ENCODE measurements at places on chromosomes 13 and 19. TPM values are rescaled to one million over a fixed set of nuclear protein-coding genes. Genes with fewer than 3 reads are reported as not detected.

The SMAD9 gene
- 0.34 TPM for total RNA-seq

The VMAC gene
- 1.5 TPM for total RNA-seq

The ZNF709 gene
- 1.4 TPM for total RNA-seq

The CGB3 gene
- total RNA-seq: not detected

The C2CD4C gene
- 5.2 TPM for total RNA-seq

The BRME1 gene
- 0.68 TPM for total RNA-seq

DNA sequence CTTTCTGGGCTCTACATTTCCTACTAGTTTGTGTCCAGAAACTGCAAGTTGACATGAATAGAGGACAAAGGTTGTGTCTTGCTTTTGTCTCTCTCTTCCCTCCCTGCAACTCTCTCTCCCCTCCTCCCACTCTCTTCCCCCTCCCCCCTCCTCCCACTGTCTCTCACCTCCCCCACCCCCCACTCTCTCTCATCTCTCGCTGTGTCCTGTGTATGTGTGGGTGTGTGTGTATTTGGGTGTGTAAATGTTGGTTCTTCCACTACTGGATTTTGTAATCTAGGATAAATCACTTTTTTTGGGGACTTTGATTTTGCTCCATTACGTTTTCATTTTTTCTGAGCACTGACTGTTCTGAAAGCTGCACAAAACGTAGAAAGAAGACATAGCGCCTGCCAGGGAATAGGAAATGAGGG is 48.4 kb downstream of the AKAP11 start:
- no peak for DNase-seq

- no peak for DNase-seq
These were observed 95.0 kb downstream of the LIG4 start for GRCh38 chr13:108120302-108120701.

GRCh38 chr19:35766571-35767104 is 8.7 kb downstream of the PROSER3 start:
- DNase-seq: no peak

- DNase-seq: no peak
These were observed 2144.2 kb downstream of the PCDH9 start for GRCh38 chr13:65085977-65086376.

- DNase-seq: no peak
These were observed 208.5 kb upstream of the ZNF536 start for GRCh38 chr19:30163663-30164062.

DNA sequence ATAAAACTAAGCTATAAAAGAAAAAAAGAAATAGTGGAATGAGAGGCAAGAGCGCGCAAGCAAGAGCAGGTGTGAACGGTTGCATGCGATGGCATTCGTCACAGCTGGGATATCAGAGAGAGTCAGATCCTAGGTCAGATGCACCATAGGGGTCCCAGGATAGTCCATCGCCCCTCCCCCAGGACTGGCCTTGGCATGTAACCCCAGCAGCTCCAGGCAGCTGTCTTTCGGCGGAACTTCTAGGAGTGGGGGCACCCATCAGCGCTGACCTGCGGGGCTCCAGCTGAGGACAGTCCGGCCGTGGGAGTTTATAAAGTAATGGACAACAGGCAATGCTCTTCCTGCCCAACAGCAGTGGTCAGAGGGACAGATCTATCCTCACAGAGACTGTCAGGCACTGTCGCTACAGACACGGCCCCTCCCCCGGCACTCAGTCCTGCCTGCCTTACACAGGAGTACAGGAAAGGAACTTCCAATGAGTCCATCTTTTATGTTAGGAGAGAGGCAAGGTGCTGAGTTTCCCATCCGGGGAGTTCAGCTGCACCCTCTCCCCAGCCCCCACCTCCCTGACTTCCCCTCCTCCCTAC is 1.4 kb downstream of the SIAH3 start:
- no peak for DNase-seq

DNA sequence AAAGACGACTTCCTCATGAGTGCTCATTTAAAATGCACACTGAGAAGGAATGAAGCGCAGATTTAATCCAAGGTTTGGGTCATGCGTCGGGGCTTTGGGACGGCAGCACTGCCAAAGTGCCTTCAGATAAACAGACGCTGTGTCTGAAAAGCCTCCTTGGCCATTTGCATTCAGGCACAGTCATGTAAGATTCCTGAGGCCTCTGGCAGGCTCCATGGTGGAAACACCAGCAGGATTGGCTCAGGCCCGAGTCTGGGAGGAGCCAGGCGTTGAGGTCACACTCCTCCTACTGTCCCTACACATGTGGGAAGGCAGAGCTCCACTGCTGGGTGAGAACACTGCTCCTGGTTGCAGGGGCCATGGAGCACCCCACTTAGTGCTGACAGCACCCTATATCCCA is 113.3 kb upstream of the KL start:
- no peak for DNase-seq

- DNase-seq: no peak
These were observed 2.8 kb upstream of the GZMM start for GRCh38 chr19:540867-541637.

DNA sequence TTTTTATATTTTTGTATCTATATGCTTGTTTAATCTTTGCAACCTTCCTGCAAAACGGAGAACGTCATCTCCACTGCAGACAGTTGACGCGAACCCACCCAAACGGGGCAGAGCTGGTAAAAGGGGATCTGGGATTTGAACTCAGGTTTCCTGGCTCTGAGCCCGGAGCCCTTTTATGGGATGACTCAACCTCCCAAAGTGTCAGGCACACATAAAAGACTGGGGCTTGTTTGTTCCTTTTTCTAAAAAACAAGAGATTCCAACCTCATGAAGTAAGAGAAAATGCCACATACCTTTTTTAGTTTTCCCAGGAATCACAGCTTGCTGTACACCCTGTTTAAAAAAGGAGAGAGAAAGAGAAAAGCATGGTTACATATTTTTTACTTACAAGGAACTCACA is 78.9 kb downstream of the GADD45B start:
- DNase-seq: no peak

DNA sequence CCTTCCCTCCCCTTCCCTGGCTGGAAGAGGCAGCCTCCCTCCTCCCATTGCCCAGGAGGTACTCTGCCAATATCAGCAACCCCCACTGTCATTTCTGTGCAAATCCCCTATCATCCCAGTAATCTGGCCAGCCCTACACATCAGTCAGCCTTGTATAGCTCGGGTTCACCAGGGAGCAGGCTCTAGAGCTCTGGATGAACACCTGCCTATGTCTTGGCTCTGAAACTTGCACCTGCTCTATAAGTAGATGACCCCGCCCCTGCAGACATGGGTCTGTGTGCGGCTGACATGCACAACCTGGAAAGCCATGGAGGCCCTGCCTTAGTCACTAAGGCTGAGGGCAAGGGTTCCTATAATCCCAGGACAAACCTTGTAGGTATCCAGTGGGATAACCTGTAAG is 1042.9 kb downstream of the UQCRFS1 start:
- DNase-seq: no peak

- DNase-seq: no peak
These were observed 6.6 kb downstream of the ISOC2 start for GRCh38 chr19:55454787-55455243.

DNA sequence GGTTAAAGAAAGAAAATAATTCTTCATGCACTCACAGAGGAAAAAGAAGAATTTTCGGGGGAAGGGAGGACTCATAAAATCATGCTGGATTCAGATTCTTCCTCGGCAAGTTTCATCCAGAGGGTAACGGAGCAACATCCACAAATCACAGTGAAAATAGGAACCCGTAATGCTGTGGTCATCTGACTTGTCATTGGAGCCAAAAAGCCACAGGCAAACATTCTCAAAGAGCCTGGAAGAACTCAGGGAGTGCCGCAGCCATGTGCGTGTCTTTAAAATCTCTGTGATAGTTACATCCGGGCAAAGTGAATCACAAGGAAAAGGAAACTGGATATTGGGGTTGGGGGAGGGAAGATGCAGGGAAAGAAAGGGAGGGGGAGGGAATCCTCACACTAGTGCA is 33.0 kb upstream of the VSTM2B start:
- no peak for DNase-seq
